KG1 (cell line): ENCODE measurements at places on chromosomes 6 and 20.

DNA sequence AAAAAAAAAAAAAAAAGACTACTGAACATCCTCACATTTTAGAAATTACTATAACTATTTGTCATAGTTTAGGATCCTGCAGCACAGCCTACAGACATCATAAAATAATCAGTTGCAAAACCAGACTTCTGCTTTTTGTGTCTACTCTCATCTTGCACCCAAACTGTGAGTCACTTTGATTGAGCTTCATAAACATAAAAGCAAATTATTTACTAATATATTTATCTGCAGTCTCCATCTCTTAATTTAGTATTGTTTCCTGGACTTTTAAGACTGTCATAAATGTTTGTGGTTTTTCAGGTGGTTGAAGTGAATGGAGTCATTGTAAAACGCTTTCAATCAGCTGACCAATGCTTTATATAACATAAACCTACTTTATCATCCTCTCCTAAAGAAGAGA is 14.8 kb upstream of the CALHM6 start:
- peak; percentile 30 for DNase-seq

DNA sequence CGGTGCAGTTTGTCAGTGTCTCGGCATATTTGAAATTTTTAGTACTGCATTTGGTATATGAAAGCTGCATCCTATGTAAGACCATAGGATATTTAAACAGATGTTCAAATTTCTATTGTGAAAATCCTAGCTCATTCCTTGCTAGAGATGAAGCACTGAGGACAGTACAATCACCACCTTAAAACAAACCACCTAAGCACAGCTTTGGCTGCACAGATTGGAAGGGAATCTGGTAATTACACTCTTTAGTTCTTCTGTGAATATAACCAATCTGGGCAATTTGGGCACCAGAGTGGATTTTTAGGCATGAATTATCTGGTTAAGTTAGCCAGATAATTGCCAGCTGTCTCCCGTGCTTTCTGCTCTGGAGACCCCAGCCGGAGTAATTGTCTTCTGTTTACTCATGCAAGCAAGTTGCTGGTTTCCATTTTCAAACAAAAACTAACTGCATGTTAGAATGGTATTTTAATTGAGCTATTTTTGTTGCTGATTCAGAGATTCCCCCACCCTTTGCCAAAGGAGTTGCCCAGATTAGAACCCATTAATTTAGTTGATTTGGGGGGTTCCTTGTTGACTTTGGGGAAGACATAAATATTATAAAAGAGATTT is 36.9 kb downstream of the E2F3 start:
- DNase-seq: no peak

- no peak for DNase-seq
Observed at GRCh38 chr20:51412333-51412871, 130.1 kb downstream of the NFATC2 start.

- peak; percentile 22 for DNase-seq
Observed at GRCh38 chr20:652615-653109, 338 bp downstream of the SRXN1 start.

DNA sequence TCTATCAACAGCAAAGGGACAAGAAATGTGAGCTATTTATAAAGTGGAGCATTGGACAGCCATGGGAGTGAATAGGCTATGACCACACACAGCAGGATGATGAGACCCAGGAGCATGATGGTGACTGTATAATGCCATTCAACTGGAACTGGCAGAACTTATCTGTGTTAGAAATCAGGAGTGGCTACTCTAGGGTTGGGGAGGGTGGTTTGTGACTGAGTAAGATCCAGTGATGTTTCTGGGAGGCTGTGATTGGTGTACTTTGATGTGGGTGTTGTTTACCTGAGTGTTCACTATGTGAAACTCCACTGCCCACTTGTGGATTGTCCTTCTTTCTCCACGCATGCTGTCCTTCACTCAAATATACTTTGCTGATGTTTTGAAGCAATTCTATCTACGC is 11.5 kb upstream of the HLA-B start:
- DNase-seq: no peak

DNA sequence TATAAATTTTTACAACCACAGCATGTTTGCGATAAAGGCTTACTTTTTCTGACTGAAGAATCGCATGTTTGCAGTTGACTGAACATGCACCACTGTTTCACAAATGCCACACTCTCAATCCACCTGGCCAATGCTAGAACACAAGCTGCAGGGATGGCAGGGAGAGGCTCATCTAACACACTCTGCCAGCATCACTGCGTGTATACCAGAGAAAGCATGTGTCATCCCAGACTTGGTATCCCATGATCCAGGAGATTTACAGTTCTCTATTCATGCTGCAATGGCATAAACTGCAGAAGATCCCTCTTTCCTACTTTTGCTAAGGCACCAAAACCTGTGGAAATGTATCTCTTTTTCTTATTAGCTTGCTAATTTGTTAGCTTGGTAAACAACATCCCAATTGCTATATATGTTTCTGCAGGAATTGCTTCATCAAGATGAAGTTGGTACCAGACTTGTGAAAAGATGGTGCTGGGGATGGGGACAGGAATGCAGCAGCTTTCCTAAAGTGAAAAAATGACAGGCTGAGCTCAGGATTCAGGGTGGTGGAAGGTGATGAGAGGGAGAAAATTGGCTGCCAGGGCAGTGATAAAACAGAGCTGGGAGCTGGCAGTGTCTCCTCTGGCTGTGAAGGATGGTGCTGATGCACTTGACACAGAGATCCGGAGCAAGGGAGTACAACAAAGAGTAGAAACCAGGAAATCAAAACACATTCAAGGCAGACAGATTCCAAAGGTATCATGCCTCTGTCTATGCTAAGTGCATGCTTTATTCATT is 186.9 kb downstream of the HIVEP2 start:
- DNase-seq: no peak
